ENCODE measurements at places on chromosomes 7 and 10.

GRCh38 chr7:27533652-27534081, 129.0 kb downstream of the HIBADH start:
- no peak for DNase-seq

GRCh38 chr10:59463909-59464308, 101.6 kb upstream of the FAM13C start:
- DNase-seq, result no peak

DNA sequence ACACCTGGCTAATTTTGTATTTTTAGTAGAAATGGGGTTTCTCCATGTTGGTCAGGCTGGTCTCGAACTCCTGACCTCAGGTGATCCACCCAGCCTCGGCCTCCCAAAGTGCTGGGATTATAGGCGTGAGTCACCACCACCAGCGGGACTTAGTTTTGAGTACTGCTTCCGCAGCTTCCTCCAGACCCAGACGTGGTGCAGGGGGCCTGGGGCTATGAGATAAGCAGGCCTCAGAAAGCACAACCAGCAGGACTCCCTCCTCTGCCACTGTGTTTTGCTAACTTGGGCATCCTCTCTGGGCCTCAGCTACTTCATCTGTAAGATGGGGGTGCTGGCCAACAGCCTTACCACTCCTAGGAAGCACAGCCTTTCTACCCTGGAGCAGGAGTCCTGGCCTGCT, 37.8 kb downstream of the GOLGA7B start:
- DNase-seq, result no peak

- peak; percentile 39 for DNase-seq
These were observed 4.1 kb downstream of the OTUD1 start for GRCh38 chr10:23442936-23443335.

GRCh38 chr7:34091321-34091917, 186.1 kb downstream of the BMPER start:
- peak; percentile 42 for DNase-seq

- no peak for DNase-seq
These were observed 73.0 kb downstream of the IGF2BP3 start for GRCh38 chr7:23397241-23397640.

DNA sequence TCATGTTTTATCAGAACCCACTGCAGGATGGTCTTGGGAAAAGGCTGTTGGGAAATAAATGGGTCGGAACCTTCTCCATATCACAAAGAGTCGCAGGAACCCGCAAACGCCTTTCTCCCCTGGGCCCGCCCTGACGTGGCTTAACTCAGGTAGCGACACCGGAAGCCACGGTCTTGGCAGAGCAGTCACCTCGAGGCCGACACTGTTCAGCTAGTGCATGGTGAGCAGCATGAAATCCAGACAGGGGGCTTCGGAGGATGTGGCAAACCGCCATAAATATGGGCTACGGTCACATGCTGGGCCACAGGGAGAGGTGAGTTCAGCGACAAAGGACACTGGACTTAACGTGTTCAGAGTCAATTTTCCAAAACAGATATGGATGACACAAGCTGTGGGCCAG, 421.9 kb downstream of the PTPRN2 start:
- DNase-seq, result no peak

- no peak for DNase-seq
These were observed 148.0 kb downstream of the GALNT11 start for GRCh38 chr7:152173372-152174070.

- DNase-seq, result no peak
These were observed 108.2 kb downstream of the HIP1 start for GRCh38 chr7:75630549-75630948.

GRCh38 chr10:97154781-97155180, 31.0 kb downstream of the SLIT1 start:
- no peak for DNase-seq

- DNase-seq, result no peak
These were observed 158.3 kb upstream of the PFKP start for GRCh38 chr10:2908851-2909630.

DNA sequence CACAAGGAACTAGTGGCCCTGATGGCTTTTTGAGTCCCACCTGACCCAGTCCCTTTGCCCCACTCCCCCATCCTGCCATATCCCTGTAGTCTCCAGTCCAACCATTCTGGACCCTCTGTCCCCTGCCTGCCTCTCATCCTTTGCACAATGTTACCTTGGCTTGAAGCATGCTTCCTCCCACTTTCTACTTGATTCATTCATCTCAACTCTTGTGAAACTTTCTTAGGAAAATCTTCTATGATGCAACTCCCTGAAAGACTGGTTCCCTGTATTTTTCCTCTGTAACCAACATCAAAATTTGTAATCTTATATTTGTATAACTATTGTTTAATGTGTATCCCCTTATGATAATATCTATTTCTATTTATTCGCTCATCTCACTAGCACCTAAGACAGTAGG, 151.5 kb downstream of the LRRTM3 start:
- DNase-seq, result no peak

DNA sequence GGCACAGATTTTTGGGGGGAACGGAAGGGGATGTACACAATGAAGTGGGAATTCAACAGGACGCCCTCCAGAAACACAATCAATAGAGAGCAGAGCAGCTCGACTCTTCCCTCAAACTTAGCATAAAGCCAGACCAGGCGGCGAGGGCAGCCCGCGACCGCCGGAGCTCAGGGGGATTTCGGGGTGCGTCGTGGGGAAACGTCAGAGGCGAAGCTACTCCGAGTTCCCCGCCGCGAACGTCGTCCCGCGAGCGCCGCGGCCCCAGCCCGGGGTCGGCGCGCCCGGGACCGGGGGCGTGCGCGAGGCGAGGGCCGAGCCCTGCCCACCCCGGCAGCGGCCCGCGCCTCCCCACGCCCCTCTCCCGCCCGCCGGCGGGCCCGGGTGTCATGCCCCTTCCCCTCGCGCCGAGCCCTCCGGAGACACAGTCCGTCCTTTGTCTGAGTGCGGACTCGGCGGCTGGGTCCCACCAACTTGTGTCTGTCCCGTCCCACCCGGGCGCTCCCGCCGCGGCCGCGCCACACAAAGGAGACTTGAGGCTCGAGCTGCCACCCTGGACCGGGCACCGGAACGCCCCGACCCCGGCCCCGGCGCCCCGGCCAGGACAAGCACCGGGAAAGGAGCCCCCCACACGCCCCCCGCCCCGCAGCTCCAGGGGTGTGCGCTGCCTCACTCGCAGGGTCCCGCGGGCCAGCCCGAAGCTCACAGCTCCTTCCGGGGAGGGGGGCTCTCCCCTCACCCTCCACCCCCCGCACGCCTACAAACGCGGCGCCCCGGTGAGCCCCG, 634 bp downstream of the EZH2 start:
- no peak for DNase-seq

GRCh38 chr10:26361971-26362370, 76.2 kb upstream of the APBB1IP start:
- no peak for DNase-seq

DNA sequence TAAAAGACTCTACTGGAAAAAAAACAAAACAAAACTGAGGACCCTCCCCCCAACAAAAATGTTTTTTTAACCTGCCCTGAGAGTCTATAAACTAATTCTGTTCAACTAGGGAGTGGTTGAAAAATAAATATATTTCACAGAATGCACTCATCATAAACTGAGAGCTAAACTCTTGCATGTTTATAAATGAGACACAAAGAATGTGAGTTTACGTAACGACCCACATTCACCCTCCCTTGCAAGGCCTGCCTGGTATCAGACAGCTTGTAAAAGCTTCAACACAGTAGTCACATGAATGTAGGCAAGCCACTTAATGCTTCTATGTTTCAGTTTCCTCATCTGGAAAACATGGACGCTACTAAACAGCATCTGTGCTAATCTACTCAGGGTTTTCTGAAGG, 50.3 kb downstream of the JAZF1 start:
- no peak for DNase-seq

DNA sequence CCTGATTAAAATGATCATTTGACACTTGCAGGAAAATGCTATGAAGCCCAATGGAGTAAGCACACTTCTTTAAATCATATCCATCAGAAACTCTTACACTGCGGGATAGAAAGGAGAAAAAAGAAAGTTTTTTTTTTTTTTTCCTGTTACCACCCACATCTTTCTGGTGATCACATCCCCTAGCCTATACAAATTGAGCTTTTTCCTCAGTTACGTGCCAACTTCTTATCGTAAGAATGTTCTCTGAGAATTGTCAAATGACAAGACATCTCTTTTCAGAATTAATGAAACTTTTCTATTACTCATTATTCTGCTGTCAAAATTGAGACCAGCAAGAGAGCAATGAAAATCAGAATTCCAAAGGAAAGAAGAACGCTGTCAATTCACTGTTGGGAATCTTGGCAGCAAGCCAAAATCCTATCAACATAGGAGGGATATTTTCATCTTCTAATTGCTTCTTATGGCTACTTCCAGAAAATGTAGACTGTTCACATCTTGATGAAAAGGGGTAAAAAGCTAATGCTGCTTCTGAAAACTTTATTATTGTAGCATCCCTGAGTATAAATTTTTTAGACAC, 179.5 kb downstream of the ADAM12 start:
- no peak for DNase-seq

- DNase-seq, result no peak
These were observed 34.1 kb upstream of the NKX6-2 start for GRCh38 chr10:132820056-132820455.

DNA sequence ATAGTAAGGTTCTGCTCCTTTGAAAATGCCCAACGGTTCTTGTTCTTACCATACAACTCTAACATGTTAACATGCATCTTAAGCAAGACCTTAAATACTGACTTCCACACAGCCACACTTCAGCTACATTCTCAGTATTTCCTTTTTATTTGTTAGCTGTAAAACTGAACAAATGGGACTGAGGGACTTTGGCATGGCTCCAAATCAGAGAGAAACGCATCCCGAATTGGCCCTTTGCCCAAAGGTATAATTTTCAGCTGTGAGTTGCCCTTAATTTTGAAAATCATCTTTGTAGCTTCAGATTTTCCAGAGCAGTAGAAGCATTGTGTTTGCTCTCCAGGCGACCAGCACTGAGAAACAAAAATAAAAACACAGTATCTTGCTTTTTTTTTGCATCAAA, 56.4 kb downstream of the NEUROD6 start:
- DNase-seq, result no peak

GRCh38 chr10:3729397-3729976, 55.5 kb downstream of the KLF6 start:
- DNase-seq, result peak; percentile 59

DNA sequence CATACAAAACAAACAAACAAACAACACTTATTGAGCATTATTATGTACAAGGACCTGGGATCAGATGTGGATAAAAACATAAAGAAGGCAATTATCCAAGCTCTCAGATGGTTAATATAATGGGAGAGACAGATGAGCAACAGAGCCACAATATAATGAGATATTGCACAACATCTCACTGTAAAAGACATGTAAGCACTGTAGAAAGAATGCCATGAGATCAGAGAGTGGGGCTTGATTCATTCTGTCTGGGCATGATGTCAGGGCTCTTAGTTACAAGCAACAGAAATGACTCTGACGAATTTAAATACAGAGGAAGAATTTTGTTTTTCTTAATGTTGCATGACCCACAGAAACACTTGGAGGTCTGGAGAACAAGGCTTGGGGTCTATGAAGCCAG, 164.7 kb upstream of the PLXDC2 start:
- DNase-seq, result peak; percentile 81

DNA sequence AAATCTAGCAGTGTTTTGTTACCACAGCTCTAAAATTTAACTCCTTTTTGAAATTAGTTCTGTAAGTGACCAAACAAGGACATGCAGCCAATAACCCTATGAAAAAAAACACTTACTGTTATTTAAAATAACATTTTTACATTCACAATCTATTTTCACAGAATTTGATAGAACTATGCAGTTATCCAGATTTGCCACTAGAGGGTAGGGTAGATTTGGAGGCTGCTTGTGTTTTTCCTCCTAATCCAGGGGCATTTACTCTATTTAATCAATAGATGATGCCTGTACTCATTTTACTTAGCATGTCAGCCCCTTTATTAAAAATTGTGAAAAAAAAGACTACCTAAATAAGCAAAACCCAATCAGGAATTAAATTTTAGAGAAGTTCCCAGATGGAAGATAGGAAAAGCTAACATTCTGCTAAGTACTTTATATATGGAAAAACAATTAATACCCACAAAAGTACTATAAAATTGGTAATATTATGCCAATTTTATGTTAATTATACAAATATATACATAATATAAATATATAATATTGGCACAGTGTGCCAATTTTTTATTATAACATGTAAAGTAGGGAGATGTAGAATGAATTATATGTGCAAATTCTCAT, 18.1 kb upstream of the LIPK start:
- DNase-seq, result no peak

DNA sequence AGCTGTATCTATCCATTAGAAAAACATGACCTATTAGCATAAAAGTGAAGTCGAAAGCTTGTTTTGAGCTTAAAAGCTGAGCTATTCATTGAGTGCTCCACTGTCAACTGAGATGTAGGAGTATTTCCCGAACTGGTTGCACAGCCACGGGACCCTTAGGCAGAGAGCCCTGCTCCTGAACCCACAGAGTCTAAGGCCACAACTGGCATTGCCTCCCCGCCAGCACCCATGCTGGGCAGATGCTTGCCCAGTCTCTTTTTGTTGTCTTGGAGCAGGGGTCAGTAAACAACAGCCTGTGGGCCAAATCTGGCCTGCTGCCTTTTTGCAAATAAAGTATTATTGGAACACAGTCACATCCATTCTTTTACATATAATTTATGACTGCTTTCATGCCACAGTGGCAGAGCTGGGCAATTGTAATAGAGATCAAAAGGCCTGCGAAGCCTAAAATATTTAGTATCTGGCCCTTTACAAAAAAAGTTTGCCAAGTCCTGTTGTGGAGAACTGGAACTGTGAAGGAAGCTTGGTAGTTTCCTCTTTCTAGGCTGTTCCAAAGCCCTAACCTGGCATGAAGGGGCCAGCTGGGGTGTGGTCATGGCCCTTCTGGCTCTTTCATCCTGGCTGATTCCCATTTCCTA, 58.4 kb upstream of the WAPL start:
- DNase-seq, result no peak

DNA sequence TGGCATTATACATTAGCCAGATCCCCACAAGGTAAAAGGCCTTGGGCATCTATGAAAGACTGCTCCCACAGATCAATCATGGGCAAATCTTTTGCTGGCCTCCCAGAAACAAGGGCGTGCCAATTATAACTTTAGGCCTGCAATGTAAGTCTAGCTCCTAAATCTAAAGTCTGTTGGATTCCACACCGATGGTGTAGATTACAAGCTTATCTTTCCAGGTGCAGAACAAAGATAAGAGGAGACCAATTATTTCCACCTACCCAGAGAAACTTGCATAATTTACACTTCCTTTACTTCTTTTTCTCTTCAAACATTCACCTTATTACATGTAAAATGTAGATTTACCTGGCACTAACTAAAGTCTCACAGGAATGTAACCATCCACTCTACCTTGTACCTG, 713.1 kb downstream of the SUGCT start:
- DNase-seq, result no peak

DNA sequence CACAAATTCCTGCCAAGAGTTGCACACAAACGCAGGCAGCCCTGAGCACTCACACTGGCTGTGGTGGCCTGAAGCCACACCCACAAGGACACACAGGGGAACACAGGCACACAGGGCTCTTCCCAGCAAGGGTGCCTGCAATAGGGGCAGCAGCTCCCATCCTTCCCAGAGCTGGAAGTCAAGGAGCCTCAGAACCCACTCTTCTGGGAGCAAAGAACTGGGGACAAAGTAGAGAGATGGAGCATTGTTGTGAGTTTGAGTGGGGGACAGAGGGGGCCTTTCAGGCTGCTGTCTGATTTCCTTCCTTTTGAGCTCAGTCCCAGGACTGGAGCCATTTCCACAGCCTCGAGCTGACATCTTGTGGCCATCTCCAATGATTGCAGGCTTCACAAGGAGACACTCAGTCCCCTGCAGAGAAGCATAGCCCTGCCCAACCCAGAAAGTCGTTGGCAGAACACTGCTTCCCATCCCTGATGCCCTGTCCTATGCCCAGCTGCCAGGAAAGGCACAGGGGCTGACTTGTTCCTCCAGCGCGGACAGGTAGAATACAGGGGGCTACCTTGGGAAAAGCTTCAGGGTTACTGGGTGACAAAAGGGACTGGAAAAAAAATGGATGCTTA, 34.4 kb upstream of the SLF2 start:
- DNase-seq, result peak; percentile 46

Measured in mammary epithelial cell (primary cell).